ENCODE measurements at places on chromosomes 5 and 9.
A peak's percentile ranks its signal among the peaks of the same experiment; 100 is the strongest.

GRCh38 chr5:15615859-15616258, 115.9 kb downstream of the FBXL7 start:
- H3K27me3 ChIP-seq = no peaks in the 10 kb centered on the region
- H3K27ac ChIP-seq = no peak overlapping the region
- H3K4me3 ChIP-seq = no peak overlapping the region
- H3K4me1 ChIP-seq = no peaks in the 10 kb centered on the region
- no peaks in the 10 kb centered on the region for H3K36me3 ChIP-seq
- no peak for DNase-seq

DNA sequence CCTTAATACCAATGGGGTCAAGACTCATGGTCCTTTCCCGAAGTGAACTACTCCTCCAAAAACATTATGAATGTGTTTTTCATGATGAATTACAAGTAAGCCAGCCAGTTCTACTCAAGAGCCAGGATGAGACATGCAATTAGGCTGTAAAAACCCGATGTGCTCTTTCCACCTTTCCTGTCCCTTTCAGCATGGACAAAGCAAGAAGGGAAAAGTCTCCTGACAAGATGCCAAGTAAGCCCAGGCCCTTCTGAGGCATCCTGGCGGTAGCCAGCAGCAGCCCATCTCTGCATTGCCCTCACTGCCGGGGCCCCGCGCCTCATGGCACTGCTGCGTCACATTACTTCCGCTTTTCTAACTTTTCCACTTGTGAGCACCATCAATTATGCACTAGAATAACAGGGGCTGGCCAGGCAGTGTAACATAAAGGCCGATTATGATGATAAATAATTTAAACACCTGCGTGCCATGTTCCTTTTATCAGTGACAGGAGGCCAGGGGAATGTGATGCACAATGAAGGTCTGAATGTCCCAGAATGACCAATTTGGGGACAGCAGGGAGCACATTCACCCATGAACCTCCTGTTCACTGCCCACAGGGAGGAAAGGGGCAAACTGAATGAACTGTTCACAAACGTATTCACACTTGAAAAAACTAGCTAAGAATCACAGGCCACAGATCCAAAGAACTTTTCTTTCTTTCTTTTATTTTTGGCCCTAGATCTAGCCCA, 37.4 kb downstream of the EFNA5 start:
- no peaks in the 10 kb centered on the region for H3K4me1 ChIP-seq
- no peaks in the 10 kb centered on the region for H3K27me3 ChIP-seq
- H3K4me3 ChIP-seq = no peak overlapping the region
- DNase-seq = no peak

GRCh38 chr9:126618190-126618584, 4.5 kb downstream of the LMX1B start:
- DNase-seq = no peak
- peaks cover 10% of the 10 kb centered on the region for H3K4me1 ChIP-seq
- peaks cover 78% of the 10 kb centered on the region for H3K27me3 ChIP-seq
- peaks cover 3% of the 10 kb centered on the region for H3K36me3 ChIP-seq
- no peak overlapping the region for H3K27ac ChIP-seq

- no peaks in the 10 kb centered on the region for H3K36me3 ChIP-seq
- H3K4me3 ChIP-seq = no peak overlapping the region
- peaks cover 16% of the 10 kb centered on the region for H3K27me3 ChIP-seq
- no peak overlapping the region for H3K27ac ChIP-seq
These were observed 67.4 kb upstream of the HRH2 start for GRCh38 chr5:175590471-175590881.

GRCh38 chr9:6415266-6415665, 2.3 kb downstream of the UHRF2 start:
- no peaks in the 10 kb centered on the region for H3K27me3 ChIP-seq
- H3K27ac ChIP-seq = peak overlapping the region; percentile 28
- H3K4me3 ChIP-seq = peak overlapping the region; percentile 81

GRCh38 chr9:101027733-101028345, 688 bp upstream of the PLPPR1 start:
- H3K27ac ChIP-seq = no peak overlapping the region
- no peak overlapping the region for H3K4me3 ChIP-seq
- DNase-seq = no peak
- peaks cover 29% of the 10 kb centered on the region for H3K27me3 ChIP-seq
- H3K36me3 ChIP-seq = no peaks in the 10 kb centered on the region
- H3K4me1 ChIP-seq = no peaks in the 10 kb centered on the region

DNA sequence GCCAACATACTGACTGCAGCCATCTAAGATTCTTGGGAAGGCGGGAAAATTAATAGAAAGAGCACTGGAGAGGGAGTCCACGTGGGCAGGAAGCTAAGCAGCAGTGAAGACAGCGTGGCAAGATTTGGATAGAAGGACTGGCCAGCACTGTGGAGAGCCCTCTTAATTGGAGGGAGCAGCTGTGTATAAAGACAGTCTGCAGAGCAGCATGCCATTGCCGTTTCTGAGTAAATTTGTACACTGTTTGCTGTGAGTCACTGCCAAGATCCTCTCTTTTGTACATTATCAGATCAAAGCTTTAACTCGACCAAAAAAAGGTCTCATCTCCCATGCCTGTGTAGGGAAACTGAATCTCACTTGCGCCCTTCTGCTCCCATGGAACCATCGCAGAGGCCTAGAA, 45.3 kb downstream of the INSYN2B start:
- H3K27ac ChIP-seq = no peak overlapping the region
- H3K27me3 ChIP-seq = no peaks in the 10 kb centered on the region
- no peak overlapping the region for H3K4me3 ChIP-seq
- H3K4me1 ChIP-seq = peaks cover 17% of the 10 kb centered on the region
- peaks cover 13% of the 10 kb centered on the region for H3K36me3 ChIP-seq
- no peak for DNase-seq

GRCh38 chr5:118844351-118844750, 144.0 kb downstream of the DTWD2 start:
- H3K27ac ChIP-seq = no peak overlapping the region
- DNase-seq = no peak
- H3K36me3 ChIP-seq = no peaks in the 10 kb centered on the region
- H3K4me3 ChIP-seq = no peak overlapping the region

- H3K4me3 ChIP-seq = peak overlapping the region; percentile 91
- peaks cover 28% of the 10 kb centered on the region for H3K27me3 ChIP-seq
- no peak for DNase-seq
- peaks cover 3% of the 10 kb centered on the region for H3K36me3 ChIP-seq
- H3K27ac ChIP-seq = peak overlapping the region; percentile 96
These were observed 1.5 kb upstream of the PTGES2 start for GRCh38 chr9:128128836-128129590.

DNA sequence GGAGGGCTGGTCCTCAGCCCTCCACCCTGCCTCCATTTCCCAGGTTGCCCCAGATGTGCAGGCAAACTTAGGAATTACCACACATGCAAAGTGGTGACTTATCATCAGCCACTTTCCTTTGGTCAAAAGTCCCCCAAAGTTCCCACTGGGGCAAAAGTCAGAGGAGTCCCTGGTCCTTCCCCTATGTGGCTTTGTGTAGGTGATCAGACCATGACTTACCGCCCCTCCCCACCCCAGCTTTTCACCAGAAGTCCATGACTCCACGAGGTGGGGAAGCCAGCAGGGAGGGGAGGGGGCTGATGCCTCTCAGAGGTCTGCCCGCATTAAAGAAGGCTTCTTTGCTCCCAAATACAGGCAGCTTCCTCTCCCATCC, 5.8 kb downstream of the TRAF1 start:
- no peaks in the 10 kb centered on the region for H3K27me3 ChIP-seq
- peaks cover 97% of the 10 kb centered on the region for H3K36me3 ChIP-seq
- peak overlapping the region; percentile 100 for H3K27ac ChIP-seq
- H3K4me1 ChIP-seq = peaks cover 88% of the 10 kb centered on the region

GRCh38 chr5:124105326-124105725, 593.3 kb downstream of the CSNK1G3 start:
- no peak overlapping the region for H3K27ac ChIP-seq
- H3K36me3 ChIP-seq = no peaks in the 10 kb centered on the region
- H3K4me3 ChIP-seq = no peak overlapping the region
- no peaks in the 10 kb centered on the region for H3K4me1 ChIP-seq

GRCh38 chr9:91682806-91683205, 259.2 kb upstream of the NFIL3 start:
- H3K27me3 ChIP-seq = peaks cover 17% of the 10 kb centered on the region
- no peak for DNase-seq
- peaks cover 4% of the 10 kb centered on the region for H3K4me1 ChIP-seq
- no peak overlapping the region for H3K27ac ChIP-seq

DNA sequence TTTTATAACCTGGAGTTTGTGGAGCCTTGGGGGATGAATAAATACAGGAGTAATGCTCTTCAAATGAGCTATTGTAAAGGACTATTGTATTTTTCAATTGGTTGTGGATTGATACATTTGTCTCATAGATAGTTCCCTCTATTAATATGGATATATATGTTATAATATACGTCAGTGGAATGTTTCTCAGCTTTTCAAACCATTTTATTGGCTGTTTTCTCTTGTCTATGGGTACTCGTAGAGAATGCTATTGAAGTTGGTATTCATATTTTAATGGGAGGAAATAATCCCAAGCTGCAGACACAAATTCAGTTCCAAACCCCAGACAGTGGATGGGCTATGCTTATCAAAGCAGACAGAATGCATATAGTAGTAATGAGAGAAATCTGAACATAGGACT, 181.8 kb upstream of the DAB2 start:
- H3K4me1 ChIP-seq = no peaks in the 10 kb centered on the region
- H3K27ac ChIP-seq = no peak overlapping the region
- no peak overlapping the region for H3K4me3 ChIP-seq
- no peaks in the 10 kb centered on the region for H3K36me3 ChIP-seq
- no peak for DNase-seq

DNA sequence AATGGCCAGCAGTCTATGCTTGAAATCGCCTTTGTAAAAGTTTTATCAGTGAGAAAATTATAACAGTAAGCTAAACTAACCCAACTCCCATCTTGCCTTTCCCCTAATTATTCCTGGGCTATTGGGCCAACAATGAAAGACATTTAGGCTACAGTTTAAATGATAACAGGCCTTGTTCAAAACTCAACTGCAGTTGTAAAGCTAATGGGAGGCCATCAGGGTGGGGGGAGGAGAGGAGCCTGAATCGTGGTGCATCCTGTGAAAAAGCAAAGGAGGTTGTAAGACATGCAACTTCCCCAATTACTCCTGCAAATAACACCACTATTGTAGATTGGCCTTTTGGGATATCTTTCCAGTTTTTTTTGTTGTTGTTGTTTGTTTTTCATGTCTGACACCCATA, 53.8 kb downstream of the ACTL7B start:
- no peak for DNase-seq
- H3K4me3 ChIP-seq = no peak overlapping the region
- H3K27me3 ChIP-seq = peaks cover 6% of the 10 kb centered on the region
- no peaks in the 10 kb centered on the region for H3K36me3 ChIP-seq
- H3K27ac ChIP-seq = no peak overlapping the region

DNA sequence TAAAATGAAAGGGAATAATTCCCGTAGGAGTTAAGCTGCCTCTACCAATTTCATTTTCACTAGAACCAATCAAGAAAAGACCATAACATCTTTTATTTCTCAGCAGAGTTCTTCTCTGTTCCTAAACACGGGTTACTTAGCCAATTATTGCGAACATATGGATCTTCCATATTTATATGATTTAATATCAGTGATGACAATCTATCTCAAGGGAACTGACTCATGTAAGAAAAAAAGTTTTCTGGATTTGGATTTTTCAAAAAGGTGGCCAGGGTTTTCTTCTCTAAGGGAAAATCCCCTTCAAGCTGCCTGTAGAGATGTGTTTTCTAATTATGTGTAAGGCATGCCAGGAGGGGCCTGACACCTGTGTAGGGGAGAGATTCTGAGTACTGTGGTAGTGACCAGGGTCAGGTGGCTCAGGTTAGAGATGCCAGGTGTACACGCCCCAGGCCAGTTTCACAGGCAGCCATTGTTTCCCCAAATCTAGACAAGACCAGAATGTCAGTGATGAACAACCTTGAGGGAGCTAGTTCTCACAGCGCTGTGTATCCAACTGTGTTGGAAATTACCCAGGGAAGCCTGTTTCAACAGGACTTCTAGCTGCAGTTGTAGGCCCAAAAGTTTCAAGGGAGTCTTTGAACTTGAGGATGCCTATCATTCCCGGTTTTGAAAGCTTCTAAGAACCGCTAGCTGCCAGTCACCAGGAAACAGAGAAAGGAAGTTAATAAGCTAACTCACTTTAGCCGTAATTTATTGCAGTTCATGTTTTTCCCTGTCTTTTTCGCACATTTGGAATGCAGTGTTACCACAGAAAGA, 572.5 kb upstream of the RGMB start:
- no peaks in the 10 kb centered on the region for H3K27me3 ChIP-seq
- no peak for DNase-seq
- H3K4me1 ChIP-seq = no peaks in the 10 kb centered on the region
- H3K4me3 ChIP-seq = no peak overlapping the region
- H3K36me3 ChIP-seq = no peaks in the 10 kb centered on the region

- no peaks in the 10 kb centered on the region for H3K36me3 ChIP-seq
- no peak overlapping the region for H3K27ac ChIP-seq
- DNase-seq = no peak
- peaks cover 32% of the 10 kb centered on the region for H3K4me1 ChIP-seq
These were observed 32.8 kb upstream of the PLIN2 start for GRCh38 chr9:19160085-19160484.

DNA sequence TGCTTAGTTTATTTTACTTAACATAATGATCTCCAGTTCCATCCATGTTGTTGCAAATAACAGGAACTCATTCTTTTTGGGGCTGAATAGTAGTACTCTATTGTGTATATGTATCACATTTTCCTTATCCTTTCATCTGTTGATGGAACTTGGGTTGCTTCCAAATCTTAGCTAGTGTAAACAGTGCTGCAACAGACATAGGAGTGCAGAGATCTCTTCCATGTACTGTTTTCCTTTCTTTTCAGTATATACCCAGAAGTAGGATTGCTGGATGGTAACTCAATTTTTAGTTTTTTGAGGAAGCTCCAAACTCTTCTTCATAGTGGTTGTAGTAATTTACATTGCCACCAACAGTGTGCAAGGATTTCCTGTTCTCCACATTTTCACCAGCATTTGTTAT, 138.8 kb upstream of the POC5 start:
- no peaks in the 10 kb centered on the region for H3K36me3 ChIP-seq
- H3K27me3 ChIP-seq = peaks cover 17% of the 10 kb centered on the region
- no peak overlapping the region for H3K4me3 ChIP-seq
- H3K4me1 ChIP-seq = no peaks in the 10 kb centered on the region
- DNase-seq = no peak

- no peaks in the 10 kb centered on the region for H3K4me1 ChIP-seq
- no peaks in the 10 kb centered on the region for H3K36me3 ChIP-seq
- DNase-seq = no peak
- no peak overlapping the region for H3K27ac ChIP-seq
- H3K4me3 ChIP-seq = no peak overlapping the region
These were observed 45.8 kb upstream of the FCN1 start for GRCh38 chr9:134963546-134963945.

GRCh38 chr9:134208310-134208841, 44.0 kb upstream of the RNU6ATAC start:
- H3K4me3 ChIP-seq = no peak overlapping the region
- H3K36me3 ChIP-seq = no peaks in the 10 kb centered on the region
- no peak for DNase-seq
- H3K27ac ChIP-seq = no peak overlapping the region
- H3K27me3 ChIP-seq = peaks cover 7% of the 10 kb centered on the region

DNA sequence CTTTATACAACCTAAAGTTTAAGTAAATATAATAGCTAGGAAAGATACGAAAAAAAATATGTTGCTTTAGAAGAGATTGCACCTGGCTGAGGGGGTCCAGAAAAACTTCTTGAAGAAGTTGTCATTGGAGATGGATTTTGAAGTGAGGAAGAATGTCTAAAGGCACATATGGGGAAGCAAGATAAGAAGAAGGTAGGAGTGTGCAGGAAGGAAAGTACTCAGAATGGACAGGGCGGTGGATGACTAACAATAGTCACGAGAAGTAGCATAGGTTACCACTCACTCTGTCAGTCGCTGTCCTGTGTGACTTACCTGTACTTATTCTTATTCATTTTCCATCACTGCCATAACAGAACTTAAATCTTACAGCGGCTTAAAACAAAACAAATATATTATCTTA, 251.6 kb downstream of the GRIA1 start:
- H3K4me3 ChIP-seq = no peak overlapping the region
- H3K36me3 ChIP-seq = no peaks in the 10 kb centered on the region
- no peak for DNase-seq
- no peak overlapping the region for H3K27ac ChIP-seq
- no peaks in the 10 kb centered on the region for H3K27me3 ChIP-seq

Data from activated CD4-positive, alpha-beta memory T cell treated with anti-CD3 and anti-CD28 coated beads, Interleukin-2, amount 10 ng/mL, durations not matched to agents 7 days and 5 days (primary cell).